ENCODE measurements at places on chromosomes 6 and 20. TPM values are rescaled to one million over a fixed set of nuclear protein-coding genes. Genes with fewer than 3 reads are reported as not detected.

The TFAP2A gene
- not detected for total RNA-seq

The CLVS2 gene
- total RNA-seq: under 0.01 TPM

The UNC5CL gene
- total RNA-seq: under 0.01 TPM

The PTK6 gene
- 0.16 TPM for total RNA-seq

The SLC16A10 gene
- total RNA-seq: not detected

The SLC17A3 gene
- not detected for total RNA-seq

The RREB1 gene
- 11.8 TPM for total RNA-seq

The OR2H2 gene
- not detected for total RNA-seq

The HCK gene
- not detected for total RNA-seq

The UCKL1 gene
- 16.2 TPM for total RNA-seq

The MAP1LC3A gene
- total RNA-seq: 16.3 TPM

The TRAPPC3L gene
- 0.09 TPM for total RNA-seq

The BIRC7 gene
- total RNA-seq: not detected

The HLA-DRB1 gene
- total RNA-seq: not detected

The FOXF2 gene
- total RNA-seq: 31.2 TPM

The TSHZ2 gene
- 0.63 TPM for total RNA-seq

The HEBP2 gene
- 11.2 TPM for total RNA-seq

The COL12A1 gene
- total RNA-seq: 258 TPM

The TREM1 gene
- 0.16 TPM for total RNA-seq

The RAET1E gene
- 1.4 TPM for total RNA-seq

The THBD gene
- total RNA-seq: 34.8 TPM

The FAM217A gene
- not detected for total RNA-seq

The TINAG gene
- not detected for total RNA-seq

The PRSS35 gene
- total RNA-seq: 3.9 TPM

The PIM1 gene
- 6.0 TPM for total RNA-seq

The TMEM170B gene
- total RNA-seq: 0.32 TPM

The RALGAPB gene
- total RNA-seq: 21.0 TPM

The DUSP15 gene
- total RNA-seq: 0.26 TPM

The GCNT2 gene
- 0.32 TPM for total RNA-seq

Data from bronchial smooth muscle cell (primary cell).